Stimulated activated CD8-positive, alpha-beta memory T cell treated with anti-CD3 and anti-CD28 coated beads, Interleukin-4, amount 100 ng/mL, for 1 hour (primary cell): ENCODE measurements at places on chromosomes 2 and 18.

- DNase-seq: no peak
These were observed 33.8 kb upstream of the DNMT3A start for GRCh38 chr2:25375371-25375988.

- DNase-seq: no peak
These were observed 205.1 kb downstream of the NDUFA10 start for GRCh38 chr2:239819974-239820555.

- DNase-seq: no peak
These were observed 206.7 kb downstream of the TCF4 start for GRCh38 chr18:55381277-55381676.

GRCh38 chr2:240511351-240512108 lies 46.3 kb downstream of the ANKMY1 start:
- DNase-seq: no peak

- no peak for DNase-seq
These were observed 129.6 kb upstream of the SLC1A4 start for GRCh38 chr2:64859312-64860212.

DNA sequence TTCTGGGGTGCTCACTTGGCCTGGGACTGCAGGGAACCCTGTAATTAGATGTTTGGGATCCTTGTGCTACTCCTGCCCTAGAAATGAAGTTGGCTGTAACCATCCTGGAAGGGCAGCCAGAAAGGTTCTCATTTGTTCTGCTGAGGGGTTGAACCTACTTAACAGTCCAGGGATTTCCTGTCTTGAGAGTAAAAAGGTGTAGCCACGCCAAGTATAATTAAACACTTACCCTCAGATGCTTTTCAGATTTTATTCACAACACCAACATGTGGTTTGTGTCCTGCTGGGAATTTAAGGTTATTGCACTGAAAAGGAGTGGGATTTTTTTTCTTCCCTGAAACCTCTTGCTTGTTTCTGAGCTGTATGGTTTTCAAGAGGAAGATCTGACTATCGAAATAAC lies 222.4 kb upstream of the APCDD1 start:
- DNase-seq: no peak

GRCh38 chr2:179701524-179702110 lies 159.8 kb downstream of the ZNF385B start:
- no peak for DNase-seq

DNA sequence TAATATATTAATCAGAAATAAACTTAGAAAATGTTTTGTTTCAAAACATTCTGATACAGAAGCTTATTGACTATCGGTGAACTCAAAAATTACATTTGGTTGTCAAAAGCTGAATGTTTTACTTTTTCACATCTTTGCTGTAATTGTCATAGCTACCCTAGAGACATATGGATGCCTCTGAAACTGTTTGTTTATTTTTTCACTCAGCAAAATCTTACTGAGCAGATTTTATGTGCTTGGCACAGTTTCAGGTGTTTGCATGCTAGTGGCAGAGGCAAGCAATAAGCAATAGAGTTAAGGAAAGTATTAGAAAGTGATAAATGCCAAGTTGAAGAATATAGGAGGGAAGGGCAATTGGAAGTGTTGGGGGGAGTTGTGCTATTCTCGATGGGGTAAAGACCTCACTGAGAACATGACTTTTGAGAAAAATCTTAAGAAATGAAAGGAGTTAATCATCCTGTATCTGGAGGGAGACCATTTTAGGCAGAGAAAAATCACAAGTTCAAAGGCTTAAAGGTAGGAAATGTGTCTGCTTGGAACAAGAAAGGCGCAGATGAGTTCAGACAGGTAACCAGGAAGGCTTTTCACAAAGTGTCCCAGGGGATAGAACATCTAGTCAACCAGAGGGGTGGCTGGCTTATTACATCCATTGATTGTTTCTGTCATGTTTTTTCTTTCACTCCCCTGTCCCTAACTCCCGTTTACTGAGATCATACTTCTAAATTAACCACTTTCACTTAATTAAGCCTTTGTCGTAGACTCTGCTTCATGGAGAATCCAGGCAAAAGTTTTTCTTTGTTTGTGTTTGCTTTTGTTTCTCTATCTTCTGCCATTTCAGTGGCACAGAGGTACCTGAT lies 27.2 kb upstream of the COBLL1 start:
- no peak for DNase-seq

GRCh38 chr18:8526332-8526731 lies 82.9 kb upstream of the RAB12 start:
- DNase-seq: no peak

DNA sequence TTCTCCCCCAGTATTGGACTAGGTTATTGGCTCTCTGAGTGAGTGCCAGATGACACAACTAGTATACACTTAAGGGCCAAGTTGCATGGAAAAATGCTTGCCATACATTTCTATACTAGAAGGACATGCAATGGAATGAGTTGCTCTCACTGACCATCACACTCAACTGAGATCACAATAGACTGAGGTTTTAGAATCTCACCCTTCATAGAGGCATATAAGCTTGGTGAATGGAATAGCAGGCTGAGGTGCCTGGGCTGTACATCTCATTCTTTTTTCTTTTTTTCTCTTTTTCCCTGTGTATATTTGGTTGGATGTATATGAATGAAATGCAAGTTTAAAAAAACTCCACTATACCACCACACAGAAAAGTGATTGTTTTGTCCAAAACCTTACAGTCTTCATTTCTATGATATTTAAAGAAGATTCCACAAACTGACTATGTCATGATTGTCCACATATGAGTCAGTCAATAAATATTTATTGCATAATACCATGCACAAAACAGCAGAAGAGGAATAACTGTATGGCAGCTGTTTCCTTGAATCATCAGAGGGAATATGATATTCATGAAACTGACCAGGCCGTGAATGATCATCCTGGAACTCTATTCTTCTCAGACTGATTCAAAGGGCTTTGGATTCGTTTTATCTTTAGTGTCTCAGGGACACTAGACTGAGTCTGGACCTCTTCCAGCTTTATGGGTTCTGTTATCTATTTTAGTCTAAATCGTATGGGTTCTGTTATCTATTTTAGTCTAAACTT lies 122.6 kb upstream of the STK17B start:
- no peak for DNase-seq

GRCh38 chr18:64118406-64118805 lies 30.5 kb downstream of the LINC00305 start:
- DNase-seq: no peak
